ENCODE measurements at places on chromosomes 11 and 22.

- no peak for DNase-seq
These were observed 71.9 kb upstream of the C11orf87 start for GRCh38 chr11:109350091-109350490.

DNA sequence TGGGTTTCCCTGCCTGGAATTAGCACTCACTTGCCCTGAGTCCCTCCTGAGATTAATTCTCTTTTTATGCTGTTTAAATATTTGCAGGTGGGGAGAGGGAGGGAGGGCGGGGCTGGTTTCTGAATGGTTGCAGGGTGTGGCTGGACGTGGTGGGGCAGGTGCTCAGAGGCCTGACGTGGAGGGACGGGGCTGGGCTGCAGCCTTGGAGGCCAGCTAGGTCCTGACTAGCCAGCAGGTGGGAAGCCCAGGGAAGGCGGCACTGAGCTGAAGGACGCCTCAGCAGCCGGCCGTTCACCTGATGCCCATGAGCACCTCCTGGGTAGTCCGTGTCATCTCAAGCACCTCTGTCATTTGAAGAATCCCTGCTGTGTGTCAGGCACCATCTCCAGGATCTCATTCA is 21.3 kb downstream of the SGSM1 start:
- DNase-seq = no peak

DNA sequence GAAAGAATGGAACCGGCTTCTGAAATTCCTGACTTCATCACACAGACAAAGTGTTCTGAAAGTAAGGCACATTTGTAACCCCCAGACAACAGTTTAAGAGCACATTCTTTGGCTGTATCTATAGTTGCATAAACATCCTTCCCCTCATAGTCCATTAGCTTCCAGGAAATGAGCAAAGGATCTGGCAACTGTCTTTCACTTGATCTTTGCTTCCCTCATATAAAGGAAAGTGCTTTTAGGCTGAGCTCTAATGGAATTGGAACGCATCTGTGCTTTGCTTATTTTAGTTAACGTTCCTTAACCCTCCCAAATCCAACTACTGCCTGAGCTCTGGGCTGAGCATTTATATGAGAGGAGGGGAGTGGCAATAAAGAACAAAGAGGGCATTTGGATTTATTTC is 76.9 kb upstream of the API5 start:
- no peak for DNase-seq

- DNase-seq = no peak
These were observed 15.2 kb downstream of the SERPINH1 start for GRCh38 chr11:75577207-75577606.

DNA sequence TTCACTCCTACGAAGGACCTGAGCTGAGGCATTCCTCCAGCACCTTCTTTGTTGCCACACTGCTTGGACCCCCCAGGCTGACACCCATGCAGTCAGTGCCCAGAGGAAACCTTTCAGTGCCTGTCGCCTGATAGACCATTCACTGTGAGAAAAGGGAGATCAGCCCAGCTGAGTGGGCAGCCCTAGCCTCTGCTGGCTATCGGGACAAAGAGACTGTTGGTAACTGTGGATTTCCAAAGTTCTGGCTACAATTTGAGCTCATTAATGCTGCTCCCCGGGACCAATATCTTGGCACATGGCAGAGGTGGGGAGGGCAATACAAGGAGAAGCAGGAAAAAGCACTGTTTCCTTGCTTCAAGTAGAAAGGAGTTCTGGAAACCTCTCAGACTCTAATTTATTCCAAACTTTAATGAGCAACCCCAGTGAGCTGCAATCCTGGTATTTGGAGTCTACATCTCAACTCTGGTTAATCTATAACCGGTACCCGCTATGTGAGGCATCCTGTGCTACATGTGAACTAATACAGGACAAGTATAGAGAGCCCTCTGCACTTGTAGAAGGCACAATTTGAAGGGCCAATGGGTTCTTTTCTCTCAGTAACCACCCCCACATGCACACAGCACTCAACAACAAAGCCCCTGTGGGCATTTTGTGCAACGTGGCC is 200.7 kb upstream of the NCAM1 start:
- no peak for DNase-seq

- no peak for DNase-seq
These were observed 59.5 kb downstream of the CDKN1C start for GRCh38 chr11:2825889-2826678.

- peak; percentile 6 for DNase-seq
These were observed 10.7 kb downstream of the LSP1 start for GRCh38 chr11:1863352-1864216.

DNA sequence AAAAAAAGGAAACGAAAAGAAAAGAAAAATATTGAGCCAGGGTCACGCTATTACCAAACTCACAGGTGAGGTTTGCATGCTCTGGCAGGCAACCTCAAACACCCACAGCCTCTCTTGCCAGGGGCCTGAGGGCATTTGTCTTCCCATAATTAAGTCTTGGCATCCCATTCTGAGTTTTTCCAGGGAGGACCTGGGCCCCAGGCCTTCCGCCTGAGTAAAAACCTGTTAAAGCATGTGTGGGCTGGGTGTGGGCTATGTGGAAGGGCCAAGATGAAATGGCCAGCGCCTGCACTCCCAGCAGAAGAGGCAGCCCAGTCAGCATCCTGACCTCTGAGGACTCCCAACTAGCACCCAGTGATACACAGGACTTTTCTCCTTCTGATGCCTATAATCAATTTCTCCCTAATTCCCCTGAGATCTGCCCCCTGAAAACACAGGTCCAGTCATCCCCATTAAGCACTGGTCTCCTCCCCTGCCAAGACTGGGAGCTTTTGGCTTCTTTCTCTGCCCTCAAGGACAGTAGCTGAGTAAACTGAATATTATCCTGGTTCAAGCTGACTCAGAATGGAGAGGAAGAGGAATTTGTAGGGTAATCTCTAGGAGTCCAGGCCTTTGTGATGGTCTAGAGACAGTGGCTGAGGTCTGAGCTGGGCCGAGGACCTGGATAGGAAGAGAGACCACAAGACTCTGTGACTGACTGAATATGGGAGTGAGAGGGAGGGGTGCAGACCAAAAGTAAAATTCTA is 35.6 kb upstream of the ACER3 start:
- DNase-seq = no peak

DNA sequence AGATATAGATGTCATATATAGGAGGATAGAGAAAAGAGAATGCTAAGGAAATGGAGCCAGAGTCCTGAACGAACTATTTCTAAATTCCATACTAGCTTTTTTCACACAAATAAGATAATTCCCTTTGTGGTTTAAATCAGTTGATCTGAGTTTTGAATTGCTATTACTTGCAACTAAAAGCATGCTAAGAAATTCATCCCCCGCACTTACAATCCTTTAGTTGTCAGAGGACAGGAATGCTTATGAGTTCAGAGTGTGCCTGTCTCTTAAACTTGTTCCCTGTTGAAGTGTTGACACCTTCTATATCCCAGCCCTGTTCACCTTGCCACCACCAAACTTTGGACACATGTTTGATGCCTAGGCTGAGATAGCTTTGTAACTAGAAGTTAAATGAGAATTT is 406.2 kb downstream of the METTL15 start:
- no peak for DNase-seq

DNA sequence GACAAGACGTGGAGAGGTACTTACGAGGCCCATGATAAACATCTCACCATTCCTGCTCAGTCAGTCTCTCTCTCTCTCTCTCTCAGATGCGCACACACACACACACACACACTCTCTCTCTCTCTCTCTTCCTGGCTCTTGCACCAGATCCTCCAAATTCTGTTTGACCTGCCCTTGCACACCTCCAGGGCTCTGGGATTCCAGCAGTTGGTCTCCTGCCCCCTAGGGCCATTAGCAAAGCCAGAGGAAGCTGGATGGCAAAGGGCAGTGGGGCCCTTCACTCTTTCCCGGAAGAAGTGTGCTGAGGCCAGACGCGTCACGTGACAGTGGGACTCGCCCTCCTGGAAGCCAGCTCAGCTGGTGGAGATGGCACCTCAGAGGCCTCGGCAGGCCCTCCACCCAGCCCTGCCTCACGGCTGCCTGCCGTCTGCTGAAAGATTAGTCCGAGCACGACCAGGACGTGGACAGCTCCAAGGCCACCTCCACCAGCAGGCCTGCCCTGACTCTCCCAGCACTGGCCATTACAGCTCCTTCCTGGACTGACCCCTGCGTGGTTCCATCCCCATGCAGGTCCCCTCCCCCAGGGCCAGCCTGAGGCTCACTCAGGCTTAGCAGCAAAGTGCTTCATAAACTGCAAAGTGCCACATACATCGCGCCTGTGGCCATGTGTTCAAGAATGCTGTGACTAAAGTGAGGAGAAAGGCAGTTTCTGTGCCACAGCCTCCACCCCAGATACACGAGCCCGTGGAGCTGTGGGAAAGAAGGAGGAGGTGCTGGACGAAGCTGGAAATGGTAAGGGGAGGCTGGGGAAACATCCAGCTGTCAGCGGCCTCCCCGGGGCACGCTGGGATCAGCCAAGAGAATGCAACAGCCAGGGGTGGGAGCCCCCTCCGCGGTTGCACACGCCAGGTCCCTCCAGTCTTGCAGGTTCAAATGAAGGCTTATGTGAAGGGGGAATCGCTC is 3.7 kb downstream of the PDGFB start:
- peak; percentile 87 for DNase-seq
